ENCODE measurements at places on chromosomes 7 and 10. TPM values are rescaled to one million over a fixed set of nuclear protein-coding genes. Genes with fewer than 3 reads are reported as not detected.

The PDAP1 gene
- total RNA-seq, result 67.0 TPM

DNA sequence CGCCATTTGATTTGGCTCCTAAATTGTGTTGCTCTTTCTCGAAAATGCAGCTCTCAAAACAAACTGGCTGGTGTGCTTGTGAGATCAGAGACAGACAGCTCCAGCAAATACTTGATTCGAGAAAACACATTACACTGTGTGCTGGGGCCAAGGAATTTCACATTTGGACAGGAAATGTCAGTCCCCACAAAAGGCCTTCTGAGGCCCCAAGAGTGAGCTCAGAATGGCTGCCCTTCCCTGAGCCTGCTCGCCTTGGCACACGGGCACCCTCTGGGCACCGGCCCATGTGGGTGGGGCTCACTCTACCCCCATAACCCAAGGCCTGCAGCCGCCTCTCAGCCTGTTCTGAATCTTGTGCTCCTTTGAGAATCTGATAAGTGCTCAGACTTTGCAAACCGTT, 13.9 kb upstream of the HSPA12A start:
- DNase-seq, result no peak

- no peak for DNase-seq
Measured at GRCh38 chr10:68938117-68938516, 17.9 kb upstream of the DDX21 start.

The ATP5F1C gene
- 135 TPM for total RNA-seq

DNA sequence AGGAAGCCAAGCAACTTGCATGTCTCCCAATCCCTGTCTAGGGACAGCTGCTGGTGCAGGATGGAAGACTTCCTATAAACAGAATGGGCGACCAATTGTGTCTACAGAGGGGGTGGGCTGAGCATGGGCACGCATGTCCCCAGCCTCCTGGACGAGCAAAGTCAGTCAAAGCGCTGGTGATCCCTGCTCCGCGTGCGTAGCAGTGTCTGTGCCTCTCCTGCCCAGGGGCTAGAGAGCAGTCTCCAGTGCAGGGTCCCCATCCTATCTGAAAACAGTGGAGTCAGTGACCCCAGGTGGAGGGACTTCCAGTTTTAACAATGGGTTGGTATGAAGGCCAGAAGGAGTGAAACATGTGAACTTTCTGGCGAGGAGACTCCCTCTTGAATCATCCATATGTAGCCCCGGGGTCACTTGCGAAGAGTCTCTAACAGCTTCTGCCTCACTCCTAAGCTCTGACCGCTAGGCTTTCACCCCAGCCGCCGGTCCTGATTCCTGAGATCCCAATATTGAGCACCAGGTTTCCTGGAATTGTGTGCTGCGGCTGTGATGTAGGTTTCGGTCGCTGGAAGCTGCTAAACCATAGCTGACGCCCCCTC, 714 bp upstream of the CASP2 start:
- no peak for DNase-seq

The ABI1 gene
- total RNA-seq, result 62.2 TPM

The PAPOLB gene
- not detected for total RNA-seq

GRCh38 chr10:68727146-68727545, 6.1 kb downstream of the CCAR1 start:
- no peak for DNase-seq

DNA sequence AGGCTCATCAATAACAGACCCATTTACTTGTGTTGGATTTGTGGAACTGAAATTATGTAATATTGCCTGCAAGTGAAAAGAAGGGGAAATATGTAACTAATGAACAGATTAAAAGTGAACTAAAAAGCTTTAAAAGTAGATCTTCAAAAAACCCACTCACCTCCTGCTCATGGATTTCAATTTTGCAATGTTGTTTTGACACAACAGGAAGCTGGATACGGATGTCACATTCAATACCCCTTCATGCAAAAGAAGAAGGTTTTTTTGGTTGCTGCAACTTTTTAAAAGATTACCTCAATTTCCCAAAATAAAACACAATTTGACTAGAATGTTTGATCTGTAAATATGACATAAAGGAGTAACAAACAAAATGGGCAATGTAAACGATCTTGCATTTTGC, 3.3 kb downstream of the MKI67 start:
- DNase-seq, result no peak

- peak; percentile 63 for DNase-seq
Measured at GRCh38 chr7:1579481-1580421, 9.9 kb upstream of the PSMG3 start.

The ZDHHC4 gene
- 31.9 TPM for total RNA-seq

DNA sequence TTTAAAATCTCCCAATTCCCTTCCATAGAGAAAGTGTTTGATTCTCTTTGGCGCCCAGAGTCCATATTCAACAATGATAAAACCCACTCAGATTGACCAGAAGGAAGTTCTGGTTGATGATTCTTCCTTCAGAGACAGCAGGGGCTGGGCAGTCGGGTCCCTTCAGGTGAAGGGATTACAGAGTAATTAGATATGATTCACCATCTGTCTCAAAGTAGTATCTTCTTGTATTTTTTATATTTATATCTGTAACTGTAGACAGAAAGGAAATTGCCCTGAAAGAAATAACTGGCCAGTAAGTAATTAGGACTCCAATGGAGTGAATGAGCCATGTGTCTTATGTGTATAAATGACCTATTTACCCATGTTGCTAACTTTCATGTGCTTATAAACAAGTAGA, 156.0 kb downstream of the PLCE1 start:
- DNase-seq, result no peak

Data from CD4-positive, alpha-beta memory T cell (primary cell).